NCI-H1417 treated with DMSO at 0.1 percent for 48 hours (cell line): ENCODE measurements at places on chromosomes 11 and 22.

DNA sequence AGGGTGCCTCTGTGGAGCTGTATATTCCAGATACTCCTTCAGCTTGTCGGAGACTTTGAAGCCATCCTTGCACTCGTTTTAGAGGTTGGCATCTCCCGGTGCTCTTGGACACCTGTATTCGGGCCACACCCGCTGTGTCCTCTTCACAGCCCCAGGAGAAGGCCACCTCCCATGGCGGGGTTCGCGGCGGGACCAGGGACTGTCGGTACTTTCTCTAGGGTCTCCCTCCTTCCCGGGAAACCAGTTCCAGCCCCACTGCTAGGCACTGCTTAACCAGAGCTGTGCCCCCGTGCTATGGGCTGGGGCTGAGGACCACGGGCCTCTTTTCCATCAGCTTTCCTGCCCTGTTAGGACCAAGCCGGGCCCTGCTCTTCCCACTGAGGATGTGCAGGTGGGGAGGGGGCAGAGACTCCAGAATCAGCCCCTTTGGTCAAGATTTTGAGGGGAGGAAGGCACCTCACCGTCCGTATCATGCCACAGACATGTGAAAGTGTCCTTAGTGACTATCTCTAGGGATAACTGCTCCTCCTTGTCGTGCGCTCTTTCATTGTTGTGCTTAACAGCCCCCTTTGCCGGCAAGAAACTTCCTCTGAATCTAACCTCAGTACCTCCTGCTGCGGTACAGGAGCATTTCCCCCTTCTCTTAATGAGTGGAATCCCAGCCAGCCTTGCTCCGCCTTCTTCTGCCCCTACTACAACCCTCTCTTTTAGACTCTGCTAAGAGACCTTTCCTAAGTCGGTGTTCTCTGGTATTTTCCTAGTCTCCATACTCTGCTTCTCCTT, 1.2 kb upstream of the B3GAT1 start:
- DNase-seq = no peak

DNA sequence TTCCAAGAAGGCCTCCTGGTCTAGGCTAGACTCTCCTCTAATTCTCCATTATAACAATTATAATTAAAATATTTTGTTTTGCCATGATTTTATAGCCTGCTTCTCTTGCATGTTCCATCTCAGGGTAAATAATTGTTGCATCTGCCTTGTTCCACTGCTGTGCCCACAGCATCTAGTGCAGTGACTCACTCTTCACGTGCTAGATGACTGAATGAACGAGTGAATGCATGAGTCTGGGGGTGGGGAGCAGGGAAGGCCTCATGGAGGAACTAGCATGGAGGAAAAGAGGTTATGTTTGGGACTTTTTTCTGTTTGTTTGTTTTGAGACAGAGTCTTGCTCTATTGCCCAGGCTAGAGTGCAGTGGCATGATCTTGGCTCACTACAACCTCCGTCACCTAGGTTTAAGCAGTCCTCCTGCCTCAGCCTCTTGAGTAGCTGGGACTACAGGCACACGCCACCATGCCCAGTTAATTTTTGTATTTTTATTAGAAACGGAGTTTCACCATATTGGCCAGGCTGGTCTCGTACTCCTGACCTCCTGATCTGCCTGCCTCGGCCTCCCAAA, 5.2 kb upstream of the OAF start:
- no peak for DNase-seq

DNA sequence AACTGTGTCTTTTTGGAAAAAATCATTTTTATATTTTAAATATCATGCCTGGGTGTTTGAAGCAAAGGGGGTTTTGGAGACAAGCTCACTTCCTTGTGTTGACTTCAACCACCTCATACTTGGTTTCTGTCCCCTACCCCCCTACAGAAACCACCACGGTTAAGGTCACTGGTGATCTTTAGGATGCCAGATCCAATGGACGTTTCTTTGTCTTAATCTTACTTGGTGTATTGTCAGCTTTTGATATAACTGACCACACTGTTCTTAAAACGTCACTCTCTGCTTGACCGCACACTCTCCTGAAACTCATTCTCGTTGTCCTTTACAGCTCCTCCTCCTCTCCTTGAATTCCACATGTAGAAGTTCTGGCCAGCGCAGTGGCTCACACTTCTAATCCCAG, 34.8 kb upstream of the SWAP70 start:
- DNase-seq = no peak

- DNase-seq = no peak
Observed at GRCh38 chr22:28560046-28560742, 119.4 kb downstream of the TTC28 start.

DNA sequence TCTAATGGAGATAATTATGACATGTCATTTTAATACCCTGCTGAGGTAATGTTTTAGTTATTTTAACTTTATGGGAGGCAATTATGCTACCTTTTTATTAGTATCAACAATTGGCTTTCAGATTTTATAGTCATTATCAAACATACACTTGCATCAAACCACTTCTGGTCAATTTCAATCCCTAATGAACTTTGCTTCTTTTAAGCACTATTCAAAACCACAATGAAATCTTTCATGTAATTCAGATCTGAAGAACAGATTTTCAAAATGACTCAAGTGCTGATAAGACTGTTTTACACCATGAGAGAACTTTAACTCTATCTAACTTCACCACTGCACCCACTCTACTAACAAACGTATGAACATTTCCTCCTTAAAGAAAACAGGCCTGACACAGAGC, 25.9 kb upstream of the CCDC34 start:
- DNase-seq = no peak

DNA sequence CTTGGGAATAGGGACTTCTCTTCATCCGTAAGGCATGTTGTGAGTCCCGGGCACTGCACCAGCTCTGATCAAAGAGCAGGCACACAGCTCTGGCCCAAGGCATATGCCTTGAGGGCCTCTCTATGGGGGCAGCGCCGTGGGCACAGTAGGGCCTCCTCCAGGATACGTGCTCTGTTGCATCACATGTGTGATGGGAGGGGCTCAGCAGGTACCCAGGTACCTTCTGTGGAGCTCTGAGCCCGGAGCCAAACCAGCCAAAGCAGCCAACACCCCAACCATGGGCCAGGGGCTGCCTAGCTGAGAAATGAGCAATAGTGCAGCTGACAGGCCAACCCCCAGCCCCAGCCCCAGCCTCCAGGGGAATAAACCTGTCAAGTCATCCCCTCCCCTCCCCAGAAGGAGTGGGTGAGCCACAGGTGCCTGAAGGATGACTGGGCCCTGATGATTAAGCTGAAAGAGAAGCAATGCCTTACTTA, 79.7 kb upstream of the SHISAL1 start:
- DNase-seq = no peak

- DNase-seq = no peak
Observed at GRCh38 chr22:18066181-18066859, 11.5 kb upstream of the PEX26 start.

DNA sequence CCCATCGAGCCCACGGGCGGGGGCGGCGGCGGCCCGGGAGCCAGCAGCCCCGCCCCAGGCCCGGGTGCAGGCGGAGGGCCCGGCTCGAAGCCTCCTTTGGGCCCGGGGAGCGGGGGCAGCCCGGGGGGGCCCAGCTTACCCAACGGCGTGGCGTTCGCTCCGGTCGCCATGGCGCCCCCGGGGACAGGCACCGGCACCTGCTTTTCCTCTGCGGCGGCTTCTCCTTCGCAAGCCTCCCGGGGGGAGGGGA, 194 bp downstream of the SF1 start:
- DNase-seq = no peak

DNA sequence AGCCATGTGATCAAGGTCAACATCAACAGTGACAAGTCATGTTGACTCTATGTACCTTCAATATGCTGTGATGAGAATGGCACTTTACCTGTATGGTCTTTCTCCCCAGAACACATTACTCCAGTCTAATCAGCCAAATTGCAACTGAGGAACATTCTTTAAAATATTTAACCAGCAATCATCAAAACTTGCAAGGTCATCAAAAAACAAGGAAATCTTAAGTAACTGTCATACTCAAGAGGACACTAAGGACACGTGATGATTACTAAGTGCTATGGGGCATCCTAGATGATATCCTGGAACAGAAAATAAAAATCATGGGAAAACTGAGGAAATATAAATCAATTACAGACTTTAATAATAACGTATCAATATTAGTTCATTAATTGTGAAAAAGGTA, 118.9 kb downstream of the EFCAB6 start:
- no peak for DNase-seq

- no peak for DNase-seq
Observed at GRCh38 chr11:27464289-27464696, 8.3 kb downstream of the LGR4 start.

- no peak for DNase-seq
Observed at GRCh38 chr11:61918938-61919704, 1.8 kb upstream of the RAB3IL1 start.

DNA sequence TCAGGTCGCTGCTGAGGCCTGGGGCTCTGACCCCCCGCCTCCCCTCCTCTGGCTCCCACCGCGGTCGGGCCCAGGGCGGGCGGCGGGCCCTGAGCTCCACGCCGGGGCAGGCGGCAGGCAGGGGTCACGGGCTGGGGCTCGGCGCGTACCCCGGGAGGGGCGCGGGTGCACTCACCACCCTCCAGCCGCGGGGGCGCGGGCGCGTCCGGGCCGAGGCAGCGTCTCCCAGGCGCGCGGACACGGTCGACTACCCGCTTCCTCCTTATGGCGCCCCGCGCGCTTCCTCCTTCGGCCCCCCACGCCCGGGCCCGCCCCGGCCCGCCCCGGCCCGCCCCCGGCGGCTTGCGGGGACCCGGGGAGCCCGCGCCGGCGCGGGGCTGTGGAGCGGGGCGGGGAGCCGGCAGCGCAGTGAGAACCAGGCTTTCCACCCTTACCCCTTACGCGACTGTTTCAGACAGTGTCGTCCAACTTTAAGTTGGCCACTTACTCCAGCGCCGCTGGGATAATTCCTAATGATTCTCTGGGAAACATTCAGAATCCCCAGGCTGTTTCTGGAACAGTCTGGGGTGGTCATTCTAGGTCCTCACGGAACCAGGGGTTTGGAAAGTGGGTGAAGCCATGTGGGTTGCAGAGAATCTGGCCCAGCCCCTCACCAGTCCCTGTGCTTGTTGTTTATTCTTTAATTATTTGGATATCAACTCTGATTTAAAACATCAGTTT, at the start of gene BID:
BID (minus strand) TSS at position 264 of the 720 bp plus-strand sequence. CDS start 24,353 bp downstream, outside the sequence.
- DNase-seq = no peak

- DNase-seq = peak; percentile 55
Observed at GRCh38 chr22:39528681-39529486, 3.7 kb downstream of the RPS19BP1 start.

GRCh38 chr11:75144716-75145014, 6.2 kb upstream of the SLCO2B1 start:
- no peak for DNase-seq

GRCh38 chr22:24231706-24232105, 13.2 kb downstream of the GGT5 start:
- no peak for DNase-seq

GRCh38 chr11:82234256-82234655, 499.4 kb downstream of the FAM181B start:
- no peak for DNase-seq

DNA sequence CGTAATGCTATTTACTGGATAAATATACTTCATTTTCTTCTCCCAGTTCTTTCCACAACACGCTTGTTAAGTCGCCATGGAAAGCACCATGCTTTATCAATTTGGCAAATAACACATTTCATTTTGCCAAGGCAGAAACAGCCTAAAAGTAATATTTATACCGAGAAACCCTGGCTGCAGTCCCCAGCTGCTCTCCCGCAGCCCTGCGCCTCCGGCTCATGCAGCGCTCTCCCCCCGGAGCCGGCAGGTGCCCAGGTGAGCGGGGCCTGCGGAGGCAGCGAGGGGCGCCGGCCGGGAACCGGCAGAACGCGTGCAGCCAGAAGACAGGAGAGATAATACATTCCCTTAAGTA, 681 bp upstream of the ARHGEF12 start:
- no peak for DNase-seq

GRCh38 chr11:32072872-32073643, 17.8 kb upstream of the RCN1 start:
- DNase-seq = no peak

- DNase-seq = no peak
Observed at GRCh38 chr11:96474263-96474662, 84.5 kb downstream of the JRKL start.

GRCh38 chr22:41517172-41518047, 26.9 kb downstream of the POLR3H start:
- no peak for DNase-seq
